NCI-H187 treated with DMSO at 0.1 percent for 48 hours (cell line): ENCODE measurements at places on chromosomes 1 and 21.

DNA sequence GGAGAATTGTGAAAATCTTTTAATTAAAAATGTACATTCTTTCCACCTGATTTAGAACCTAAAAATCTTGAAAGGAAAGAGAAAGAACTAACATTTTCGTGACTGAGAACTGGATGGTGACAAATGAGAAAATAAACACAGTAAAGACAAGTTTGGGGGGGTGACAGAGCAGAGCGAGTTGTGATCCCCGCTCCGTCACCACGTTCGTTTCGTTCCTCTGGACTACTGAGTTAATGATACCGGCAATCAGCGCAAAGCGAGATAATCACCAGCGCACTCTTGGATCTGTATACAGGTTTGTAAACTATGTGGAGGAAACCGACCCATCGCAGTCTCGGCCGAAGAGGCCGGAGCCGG is 31.2 kb upstream of the CFAP126 start:
- no peak for DNase-seq

DNA sequence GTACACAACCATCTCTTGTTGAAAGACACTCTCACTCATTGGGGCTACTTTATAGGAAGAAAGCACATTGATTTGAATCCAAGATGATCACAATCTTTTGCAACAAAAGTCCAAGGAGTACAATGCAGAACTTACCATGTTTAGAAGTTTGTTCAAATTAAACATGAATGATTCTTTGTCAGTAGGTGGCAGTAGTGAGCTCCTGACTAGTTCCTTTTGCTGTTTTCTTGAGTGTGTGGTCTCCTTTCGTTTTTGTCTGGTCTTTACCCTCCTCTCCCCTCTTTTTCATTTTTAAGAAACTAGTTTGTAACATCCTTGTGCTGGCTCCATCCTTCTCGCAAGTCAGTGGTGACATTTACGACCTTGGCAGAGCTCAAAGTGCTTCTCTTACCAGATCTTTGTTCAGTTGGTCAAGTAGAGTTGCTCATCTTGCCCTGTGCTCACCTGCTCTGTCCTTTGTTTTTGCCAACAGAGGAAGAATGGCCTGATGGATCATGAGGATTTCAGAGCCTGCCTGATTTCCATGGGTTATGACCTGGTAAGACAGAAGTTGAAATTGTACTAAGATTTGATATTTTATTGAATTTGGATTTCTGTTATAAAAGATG is 35.7 kb upstream of the MTR start:
- no peak for DNase-seq

DNA sequence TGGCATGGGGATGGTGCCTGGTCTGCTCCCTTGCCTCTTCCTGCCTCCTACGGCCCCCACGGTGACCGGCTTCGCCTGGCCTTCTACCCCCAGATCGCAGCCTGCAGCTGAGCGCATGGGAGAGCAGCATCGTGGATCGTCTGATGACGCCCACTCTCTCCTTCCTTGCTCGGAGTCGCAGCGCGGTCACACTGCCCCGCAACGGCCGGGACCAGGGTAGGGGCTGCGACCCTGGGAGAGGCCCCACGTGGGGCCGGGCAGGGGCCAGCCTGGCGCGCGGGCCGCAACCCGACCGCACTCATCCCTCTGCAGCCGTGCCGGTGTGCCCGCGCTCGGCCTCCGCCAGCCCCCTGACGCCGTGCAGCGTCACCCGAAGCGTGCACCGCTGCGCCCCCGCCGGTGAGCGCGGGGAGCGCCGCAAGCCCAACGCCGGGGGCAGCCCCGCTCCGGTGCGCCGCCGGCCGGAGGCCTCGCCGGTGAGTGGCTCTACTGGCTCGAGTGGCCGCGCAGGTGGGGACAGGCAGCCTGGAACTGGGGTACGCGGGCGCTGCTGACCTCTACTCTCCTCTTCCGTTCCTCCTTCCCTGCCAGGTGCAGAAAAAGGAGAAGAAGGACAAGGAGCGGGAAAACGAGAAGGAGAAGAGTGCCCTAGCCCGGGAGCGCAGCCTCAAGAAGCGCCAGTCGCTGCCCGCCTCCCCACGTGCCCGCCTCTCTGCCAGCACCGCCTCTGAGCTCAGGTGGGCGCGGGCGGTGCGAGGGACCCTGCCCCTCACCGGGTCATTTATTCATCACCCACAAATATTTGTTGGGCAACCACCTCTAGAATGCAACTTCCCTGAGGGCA is 20.4 kb downstream of the MAP7D1 start:
- DNase-seq = no peak

- no peak for DNase-seq
Observed at GRCh38 chr21:33924766-33925100, 9.1 kb upstream of the ATP5PO start.

- no peak for DNase-seq
Observed at GRCh38 chr1:228646717-228647522, 88.4 kb upstream of the RHOU start.

DNA sequence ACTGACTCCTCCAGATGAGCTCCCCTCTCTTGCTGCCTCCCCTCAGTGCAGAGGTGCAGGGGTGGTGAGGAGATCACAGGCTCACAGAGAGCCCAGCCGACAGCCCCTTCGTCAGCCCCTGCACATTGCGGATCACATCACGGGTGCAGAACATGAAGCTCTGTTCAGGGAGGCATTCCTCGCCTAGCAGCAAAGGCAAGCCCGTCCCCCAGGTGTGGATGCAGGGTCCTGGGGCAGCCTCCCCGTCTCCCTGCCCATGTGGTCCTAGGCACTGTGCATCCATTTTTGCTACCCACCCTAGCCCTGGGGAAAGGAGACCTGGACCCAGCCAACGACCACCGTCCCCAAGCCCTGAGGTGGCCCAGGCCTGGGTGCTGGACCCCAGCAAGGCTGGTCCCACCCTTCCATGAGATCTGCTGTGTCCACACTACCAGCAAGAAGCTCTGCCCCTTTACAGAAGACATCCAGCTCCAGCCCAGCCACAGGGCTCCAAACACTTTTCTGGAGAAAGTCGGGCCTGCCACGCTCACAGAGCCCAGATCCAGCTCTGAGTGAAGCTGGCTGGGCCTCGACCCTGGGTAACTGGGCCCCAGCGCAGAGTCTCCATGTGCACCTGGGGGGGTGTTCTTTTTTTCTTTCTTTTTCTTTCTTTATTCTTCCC is 248.7 kb downstream of the NPHP4 start:
- no peak for DNase-seq

- DNase-seq = no peak
Observed at GRCh38 chr1:47682786-47683350, 245.0 kb downstream of the FOXD2 start.

GRCh38 chr1:66731170-66731865 is 20.9 kb upstream of the DYNLT5 start:
- no peak for DNase-seq

- no peak for DNase-seq
Observed at GRCh38 chr1:93079685-93080141, 630 bp downstream of the MTF2 start.

DNA sequence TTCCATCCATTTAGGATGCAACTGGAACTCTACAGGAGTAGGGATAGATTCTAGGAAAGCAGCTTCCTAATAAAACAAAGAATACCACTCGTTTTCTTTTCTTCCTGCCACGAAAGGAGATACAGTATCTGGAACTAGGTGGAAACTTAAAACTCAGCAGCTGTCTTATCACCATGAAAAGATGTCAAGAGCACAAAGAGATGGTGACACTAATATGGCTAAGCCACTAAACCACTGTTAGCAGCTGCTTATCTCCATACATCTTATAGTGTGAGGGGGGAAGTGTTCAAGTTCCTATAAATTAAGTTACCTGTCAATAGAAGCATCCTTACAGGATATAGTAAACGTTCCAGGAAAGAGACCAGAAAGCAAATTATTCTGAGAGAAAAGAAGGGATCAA is 162.5 kb downstream of the TYW3 start:
- DNase-seq = no peak

GRCh38 chr1:219128957-219129356 is 44.7 kb upstream of the LYPLAL1 start:
- no peak for DNase-seq

- no peak for DNase-seq
Observed at GRCh38 chr1:161185282-161185682, 8.0 kb upstream of the B4GALT3 start.

GRCh38 chr1:156371553-156372264 is 2.7 kb downstream of the RHBG start:
- no peak for DNase-seq

GRCh38 chr1:151801310-151801820 is 3.9 kb downstream of the LINGO4 start:
- no peak for DNase-seq

DNA sequence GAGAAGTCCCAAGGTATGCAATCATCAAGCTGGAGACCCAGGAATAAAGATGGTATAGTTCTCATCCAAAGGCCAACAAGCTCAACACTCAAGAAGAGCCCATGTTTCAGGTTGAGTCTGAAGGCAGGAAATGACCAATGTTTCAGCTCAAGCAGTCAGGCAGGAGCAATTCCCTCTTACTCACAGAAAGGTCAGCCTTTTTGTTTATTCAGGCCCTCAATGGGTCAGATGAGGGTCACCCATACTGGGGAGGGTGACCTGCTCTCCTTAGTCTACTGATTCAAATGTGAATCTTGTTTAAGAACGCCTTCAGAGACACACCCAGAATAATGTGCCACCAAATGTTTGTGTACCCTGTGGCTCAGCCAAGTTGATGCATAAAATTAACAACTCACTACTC is 262.4 kb downstream of the USP25 start:
- DNase-seq = no peak

- no peak for DNase-seq
Observed at GRCh38 chr21:29719521-29719920, 220.3 kb downstream of the GRIK1 start.

DNA sequence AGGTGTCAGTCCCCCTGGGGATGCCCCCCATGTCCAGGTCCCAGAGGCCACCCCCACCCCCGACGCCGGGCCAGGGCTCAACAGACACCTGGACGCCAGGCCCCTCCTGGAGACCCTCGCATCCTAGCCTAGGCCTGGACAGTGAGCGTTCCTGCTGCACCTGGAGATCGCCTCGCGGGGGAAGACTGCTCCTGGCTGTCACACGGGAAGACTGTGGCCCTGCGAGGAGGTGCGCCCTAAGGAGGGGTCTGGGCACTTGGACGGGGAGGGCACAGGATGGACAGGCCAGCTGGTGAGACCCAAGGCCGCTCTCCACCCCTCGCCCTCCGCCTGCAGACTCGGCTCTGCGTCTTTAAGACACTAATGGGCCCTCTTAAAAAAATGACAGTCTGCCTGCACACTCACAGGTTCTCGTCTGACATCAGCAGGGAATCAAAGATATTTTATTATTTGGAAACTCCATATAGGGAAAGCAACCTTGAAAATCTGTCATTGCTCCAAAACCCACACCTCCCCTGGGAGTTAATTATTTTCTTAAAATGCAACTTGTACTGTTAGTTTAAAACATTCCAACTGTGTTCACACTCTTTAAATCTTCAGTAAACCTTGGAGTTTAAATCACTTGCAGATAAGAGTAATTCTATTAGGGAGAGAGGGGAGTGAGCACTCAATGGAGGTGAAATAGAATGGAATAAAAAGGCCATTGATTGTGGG is 45.6 kb upstream of the ACTRT2 start:
- no peak for DNase-seq

GRCh38 chr1:65629788-65630187 is 162.9 kb upstream of the PDE4B start:
- no peak for DNase-seq

- DNase-seq = no peak
Observed at GRCh38 chr1:168089326-168089978, 47.3 kb downstream of the GPR161 start.

DNA sequence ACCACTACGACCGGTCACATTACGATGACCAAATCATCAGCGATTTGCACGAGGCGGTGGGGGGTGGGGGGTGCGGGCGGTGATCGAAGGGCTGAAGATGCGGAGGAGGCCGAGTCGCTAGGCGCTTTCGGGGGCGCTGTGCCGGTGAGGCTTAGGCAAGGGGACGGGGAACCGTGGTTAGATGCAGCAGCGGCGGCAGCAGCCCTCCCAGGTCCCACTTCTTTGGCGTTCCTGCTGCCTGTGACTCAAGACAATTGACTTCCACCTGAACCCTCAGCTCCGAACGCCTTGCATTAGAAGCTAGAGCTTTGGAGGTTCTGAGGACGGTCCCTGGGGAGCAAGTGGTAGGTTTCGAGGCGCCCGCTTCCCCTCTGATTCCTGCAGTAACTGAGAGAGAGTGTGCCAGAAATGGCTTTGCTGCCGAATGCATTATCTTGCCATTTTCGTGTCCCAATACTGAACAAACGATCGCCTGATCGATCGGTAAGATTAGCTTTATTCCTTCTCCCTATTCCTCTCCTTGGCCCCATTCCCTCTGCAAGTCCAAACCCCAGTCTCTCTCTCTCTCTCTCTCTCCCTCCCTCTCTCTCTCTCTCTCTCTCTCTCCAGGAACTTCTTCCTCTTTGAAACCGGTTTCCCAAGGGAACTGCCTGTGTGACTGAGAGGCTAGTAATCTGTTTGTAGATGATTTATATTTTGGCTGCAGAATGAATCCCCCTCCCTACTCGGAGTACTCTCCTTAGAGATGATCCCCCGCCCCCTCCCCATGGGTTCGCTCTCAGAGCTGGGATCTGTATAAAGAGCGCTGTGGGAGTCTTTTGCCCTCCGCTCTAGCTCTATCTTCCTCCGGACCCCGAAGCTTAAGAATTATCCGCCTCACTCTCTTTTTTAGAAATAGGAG is 735 bp upstream of the BRINP3 start:
- DNase-seq = no peak

DNA sequence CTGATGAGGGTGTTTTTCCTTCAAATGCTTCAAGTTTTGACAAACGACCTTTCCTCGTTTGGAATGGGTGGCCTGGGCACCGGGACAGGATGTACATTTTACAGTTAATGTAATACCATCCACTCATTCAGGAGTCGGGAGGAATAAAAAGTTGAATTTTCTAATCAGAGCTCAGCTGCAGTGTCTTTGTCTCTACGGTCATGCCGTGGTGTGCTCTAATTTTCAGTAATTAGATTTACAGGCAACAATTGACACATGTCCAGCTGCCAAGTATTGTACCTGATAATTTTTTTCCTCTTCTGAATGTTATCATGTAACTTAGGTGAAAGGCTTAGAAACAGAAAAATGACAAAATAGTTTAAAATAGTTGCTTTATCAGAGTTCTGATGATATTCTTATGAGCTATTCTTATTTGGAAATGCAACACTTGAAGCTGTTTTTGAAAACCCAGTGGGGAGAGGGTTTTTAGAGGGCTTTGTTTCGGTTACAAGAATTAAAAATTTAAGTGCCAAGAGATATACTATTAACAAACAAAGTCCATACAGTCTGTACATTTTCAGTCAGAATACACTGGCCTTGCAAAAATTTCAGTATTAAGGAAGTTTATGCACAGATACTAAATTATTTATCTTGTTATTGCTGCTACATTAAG is 1.0 kb downstream of the CDKN2C start:
- no peak for DNase-seq

GRCh38 chr1:40393173-40393572 is 19.6 kb downstream of the SMAP2 start:
- DNase-seq = no peak

GRCh38 chr1:81894867-81895266 is 94.1 kb downstream of the ADGRL2 start:
- no peak for DNase-seq

GRCh38 chr1:47192458-47193384 is 2.9 kb upstream of the PDZK1IP1 start:
- no peak for DNase-seq
